NCI-H524 treated with DMSO at 0.1 percent for 48 hours (cell line): ENCODE measurements at places on chromosomes 16 and 17.

DNA sequence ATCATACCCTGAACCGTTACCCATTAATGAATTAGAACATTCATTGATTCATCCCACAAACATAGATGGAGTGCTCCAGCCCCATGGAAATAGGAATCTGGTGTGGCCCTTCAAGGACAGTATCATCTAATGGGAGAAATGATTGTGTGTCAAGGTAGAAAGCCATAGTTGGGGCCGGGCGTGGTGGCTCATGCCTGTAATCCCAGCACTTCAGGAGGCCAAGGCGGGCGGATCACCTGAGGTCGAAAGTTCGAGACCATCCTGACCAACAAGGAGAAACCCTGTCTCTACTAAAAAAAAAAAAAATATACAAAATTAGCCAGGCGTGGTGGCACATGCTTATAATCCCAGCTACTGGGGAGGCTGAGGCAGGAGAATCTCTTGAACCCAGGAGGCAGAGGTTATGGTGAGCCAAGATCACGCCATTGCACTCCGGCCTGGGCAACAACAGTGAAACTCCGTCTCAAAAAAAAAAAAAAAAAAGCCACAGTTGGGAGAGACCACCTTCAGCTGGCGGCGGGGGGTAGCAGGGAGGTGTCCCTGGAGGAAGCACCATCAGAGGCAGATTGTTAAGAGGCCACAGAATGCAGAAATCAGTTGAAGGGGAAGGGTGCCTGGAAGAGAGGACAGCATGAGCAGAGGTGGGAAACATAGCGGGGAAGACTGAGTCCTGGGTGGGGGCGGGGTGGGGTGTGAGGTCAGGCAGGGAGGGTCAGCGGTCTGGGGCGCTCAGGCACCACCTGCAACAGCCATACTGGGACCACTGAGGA is 60.0 kb downstream of the USP22 start:
- DNase-seq, result no peak

- DNase-seq, result peak; percentile 92
These were observed 21.9 kb upstream of the FAAP100 start for GRCh38 chr17:81573794-81574642.

GRCh38 chr16:12160249-12160648 is 183.7 kb downstream of the SNX29 start:
- DNase-seq, result no peak

DNA sequence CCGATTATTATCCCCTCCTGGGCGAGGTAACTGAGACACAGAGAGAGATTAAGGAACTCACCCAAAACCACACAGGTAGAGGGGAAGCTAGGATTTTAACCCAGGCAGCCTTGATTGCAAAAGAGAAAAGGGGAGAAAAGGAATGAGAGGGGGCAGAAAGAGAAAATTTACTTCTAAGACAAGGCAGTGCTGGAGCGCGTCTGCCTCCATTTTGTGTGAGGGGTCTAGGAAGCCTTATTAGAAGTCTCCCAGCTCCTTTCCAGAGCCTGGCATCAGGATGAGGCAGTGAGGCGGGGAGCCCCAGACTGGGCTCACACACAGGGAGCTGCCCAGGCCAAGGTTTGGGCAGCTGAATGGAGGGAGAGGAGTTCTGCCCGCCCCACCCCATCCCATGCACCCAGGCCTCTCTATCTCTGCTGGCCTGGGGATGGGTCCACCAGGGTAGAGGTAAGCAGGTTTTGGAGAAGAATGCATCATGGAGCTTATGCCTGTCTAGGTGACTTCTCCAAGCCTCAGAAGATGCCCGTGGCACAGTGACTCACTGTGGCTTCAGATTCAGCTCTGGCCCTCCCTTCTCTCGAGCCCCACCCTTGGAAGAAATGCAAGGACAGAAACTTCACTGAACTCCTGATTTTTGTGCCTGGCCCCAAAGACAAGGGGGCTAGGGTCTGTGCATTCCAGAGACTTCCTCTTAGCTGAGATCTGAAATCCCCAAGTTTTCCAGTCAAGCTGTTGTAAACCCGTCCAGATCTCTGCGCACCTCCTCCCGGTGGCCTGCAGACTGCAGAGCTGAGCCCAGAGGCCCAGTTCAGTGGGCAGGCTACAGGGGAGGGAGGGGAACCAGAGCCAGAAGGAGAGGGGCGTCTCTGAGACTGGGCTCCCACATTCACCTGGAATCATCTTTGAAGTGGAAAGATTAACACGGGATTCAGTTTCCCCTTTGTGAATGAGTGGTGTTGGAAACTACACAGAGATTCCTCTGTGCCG is 95.1 kb upstream of the CDH5 start:
- no peak for DNase-seq

GRCh38 chr17:34161690-34162089 is 93.4 kb upstream of the CCL2 start:
- DNase-seq, result no peak

GRCh38 chr16:52256310-52257078 is 290.4 kb downstream of the TOX3 start:
- no peak for DNase-seq

- no peak for DNase-seq
These were observed 216.2 kb downstream of the HS3ST3A1 start for GRCh38 chr17:13385481-13385911.

GRCh38 chr17:33389504-33390135 is 96.5 kb upstream of the ASIC2 start:
- no peak for DNase-seq
